ENCODE measurements at places on chromosomes 5 and 9. TPM values are rescaled to one million over a fixed set of nuclear protein-coding genes. Genes with fewer than 3 reads are reported as not detected.

Gene SLC6A3
- polyA plus RNA-seq = 3.0 TPM

DNA sequence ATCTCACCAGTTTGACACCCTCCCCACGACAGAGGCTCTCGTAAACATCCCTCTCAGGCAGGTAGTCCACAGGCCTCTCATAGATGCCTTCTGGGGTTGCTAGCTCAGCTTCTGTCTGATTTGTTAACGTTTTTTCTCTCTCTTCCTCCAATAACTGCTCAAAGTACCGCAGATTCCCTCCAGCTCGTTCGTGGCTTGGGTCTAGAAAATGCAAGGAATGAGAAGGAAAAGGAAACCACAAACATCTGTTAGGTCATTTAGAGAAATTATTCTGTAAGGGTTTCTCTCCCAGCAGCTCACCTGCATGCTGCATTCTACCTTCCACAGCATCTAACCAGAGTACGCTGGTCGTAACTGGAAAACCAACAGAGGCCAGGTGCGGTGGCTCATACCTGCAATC, 18.5 kb downstream of the P4HA2 start:
- no peak for DNase-seq

DNA sequence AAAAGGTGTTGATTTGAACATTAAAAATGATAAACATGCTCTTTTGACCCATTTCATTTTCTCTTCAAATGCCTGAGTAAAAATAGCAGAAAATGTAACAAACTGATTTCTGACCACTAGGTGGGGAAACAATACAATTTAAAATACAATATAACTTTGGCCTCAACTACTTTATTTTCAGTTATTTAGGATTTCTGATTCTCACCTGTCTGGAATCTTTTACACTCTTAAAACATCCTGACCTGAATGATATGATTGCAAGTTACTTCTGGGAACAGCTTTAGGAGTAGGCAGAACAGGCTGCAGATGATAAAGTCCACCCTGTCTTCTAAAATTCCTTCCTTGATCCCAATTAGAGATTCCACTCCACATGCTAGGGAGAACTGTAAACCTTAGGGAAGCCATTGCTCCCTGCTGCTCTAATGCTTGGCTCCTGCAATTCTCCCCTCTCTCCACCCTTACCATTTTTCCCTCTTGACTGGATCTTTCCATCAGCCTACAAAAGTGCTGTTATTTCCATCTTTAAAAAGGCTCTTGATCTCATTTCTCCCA, 70.3 kb downstream of the FYB1 start:
- DNase-seq = no peak

DNA sequence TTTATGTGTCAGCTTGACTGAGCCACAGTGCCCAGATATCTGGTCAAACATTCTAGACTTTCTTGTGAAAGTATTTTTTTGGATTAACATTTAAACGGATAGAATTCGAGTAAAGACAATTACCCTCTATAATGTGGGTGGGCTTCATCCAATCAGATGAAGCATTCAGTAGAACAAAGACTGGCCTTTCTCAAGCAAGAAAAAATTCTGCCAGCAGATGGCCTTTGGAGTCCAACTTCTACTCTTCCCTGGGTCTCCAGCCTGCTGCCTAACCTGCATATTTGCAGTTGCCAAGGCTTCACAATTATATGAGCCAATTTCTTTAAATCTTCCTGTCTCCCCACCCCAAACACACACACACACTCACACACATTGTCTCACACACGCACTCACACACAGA, 86.4 kb downstream of the MED10 start:
- DNase-seq = no peak

Gene QSOX2
- polyA plus RNA-seq = 12.1 TPM

DNA sequence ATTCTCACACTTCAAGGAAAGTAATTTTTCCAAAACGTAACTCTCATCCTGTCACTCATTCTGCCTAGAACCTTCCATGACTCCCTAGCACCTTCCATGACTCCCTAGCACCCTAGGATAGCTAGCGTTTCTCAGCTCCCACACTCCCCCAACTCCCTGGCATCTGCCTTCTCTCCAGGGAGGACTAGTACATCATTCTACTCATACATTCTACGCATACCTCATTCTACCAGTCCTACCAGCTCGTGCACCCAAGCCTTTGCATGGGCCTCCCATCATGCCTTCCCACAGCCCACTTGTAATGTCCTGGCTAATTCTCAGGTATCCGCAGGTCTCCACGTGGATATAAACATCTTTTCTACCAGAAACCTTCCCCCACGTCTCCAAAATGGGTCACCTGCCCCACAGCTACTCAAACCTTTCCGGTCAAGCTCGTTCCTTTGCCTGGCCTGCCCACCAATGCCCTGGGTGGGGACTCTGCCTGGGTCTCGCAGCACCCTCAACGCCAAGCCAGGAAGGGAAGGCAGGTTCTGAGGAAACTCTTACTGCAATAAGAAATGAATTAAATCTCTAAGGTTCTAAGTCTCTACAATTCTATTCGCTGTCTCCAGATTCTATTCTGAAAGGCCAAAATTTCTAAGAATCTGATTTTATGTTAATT, 930 bp downstream of the ANKS6 start:
- DNase-seq = no peak

DNA sequence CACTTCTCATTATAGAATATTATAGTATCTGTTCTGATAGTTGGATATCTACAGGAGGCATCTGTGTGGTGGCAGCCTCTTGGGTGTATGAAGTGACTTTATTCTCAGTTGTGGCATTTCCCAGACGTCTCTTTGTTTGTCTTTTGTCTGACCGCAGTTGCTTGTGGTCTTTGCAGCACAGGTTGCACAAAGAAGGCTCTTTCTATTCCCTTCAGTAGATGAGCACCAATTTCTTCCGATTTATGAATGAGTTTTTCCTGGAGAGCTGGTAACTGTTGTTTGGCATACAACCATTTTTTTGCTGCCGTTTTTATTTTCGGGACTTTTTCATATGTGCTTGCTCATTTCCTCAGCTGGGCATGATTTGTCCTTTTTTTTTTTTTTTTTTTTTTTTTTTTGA, 56.4 kb upstream of the MYO10 start:
- no peak for DNase-seq

Gene IFNK
- polyA plus RNA-seq = not detected

- no peak for DNase-seq
Measured at GRCh38 chr5:163759000-163759704, 253.7 kb downstream of the MAT2B start.

DNA sequence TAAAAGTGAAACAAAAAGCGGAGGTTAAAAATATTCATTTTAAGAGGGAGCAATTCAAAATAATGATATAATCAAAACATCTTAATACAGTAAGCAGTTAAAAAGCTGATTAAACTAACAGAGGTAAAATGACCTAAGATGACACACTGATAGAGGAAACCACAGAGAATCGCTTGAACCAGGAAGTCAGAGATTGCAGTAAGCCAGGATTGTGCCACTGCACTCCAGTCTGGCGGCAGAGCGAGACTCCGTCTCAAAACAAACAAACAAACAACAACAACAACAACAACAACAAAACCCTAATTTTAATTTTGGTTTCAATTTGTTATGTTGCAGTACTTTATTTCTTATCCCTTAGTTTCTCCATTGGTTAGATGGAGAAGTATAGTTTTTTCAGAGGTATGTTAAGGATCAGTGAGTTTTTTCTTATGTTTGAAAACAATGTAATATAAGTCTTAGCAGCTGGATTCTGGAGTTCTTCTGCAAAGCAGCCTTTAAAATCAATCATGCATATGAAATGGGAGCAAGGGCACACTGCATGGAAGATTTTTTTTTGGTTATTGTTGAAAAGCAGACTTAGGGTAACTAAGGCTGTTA, 58.5 kb downstream of the MLANA start:
- no peak for DNase-seq

Gene CDC20B
- 16.7 TPM for polyA plus RNA-seq

Gene AHRR
- polyA plus RNA-seq = 2.5 TPM

Gene GFRA3
- polyA plus RNA-seq = 5.5 TPM

DNA sequence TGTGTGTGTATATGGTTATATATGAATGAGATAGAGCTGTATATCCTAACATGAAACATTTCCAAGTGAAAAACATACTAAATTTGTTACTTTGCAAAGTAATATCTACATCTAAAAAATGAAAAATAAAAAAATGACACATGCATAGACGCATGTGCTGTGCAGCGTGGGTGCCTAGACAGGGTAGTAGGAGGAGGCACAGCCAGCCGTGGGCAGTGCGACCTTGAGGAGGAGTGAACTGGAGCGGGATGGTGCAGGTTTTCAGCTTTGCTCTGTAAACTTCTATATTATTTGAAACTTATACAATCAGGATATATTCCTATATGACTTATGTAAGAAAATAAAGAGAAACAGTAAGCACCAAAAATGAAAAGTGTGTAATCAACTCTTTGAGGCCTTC, 15.0 kb upstream of the GLRX start:
- no peak for DNase-seq

DNA sequence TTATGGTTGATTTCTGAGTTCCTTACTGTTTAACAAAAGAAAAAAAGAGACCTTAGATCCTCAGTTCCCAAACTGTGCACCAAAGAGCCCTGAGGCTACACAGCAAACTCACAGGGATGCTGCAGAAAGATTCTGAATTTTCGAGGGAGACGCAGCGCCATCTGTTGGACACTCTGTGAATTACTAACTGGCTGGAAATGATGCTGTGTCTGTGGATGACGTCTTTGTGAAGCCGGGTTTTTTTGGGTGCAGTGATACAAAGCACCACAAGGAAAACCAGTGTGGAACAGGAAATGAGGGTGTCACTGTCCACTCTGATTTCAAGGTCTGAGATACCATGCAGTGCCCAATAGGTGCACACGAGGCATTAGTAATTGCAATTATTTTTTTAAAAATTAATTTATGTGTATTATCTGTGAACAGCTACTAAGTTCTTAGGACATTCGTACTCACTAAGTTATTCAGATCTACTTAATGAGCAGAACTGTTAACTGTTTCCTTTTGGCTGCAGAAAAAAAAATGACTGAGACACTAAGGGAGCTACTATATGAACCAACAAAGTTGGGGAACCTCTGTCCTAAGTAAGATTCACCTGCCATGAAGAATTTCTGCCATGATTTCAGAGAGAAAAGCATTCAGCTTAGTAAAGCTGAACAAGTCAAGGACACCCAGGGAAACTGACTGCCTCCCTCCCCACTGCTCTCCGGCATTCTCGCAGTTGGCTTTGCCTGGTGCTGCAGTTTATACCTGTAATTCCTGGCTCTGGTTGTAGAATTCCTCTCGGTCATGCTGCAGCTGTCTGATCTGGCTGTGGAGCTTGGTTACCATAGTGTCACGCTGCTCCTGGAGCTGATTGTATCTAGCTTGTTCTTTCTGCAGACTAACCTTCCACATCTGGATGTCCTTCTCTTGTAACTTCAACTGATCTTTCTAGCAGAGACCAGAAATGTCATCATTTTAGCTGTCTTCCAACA, 23.4 kb downstream of the SPACA9 start:
- peak; percentile 74 for DNase-seq

Gene NKD2
- polyA plus RNA-seq = 6.4 TPM

Gene TSLP
- 0.88 TPM for polyA plus RNA-seq

- no peak for DNase-seq
Measured at GRCh38 chr9:116208417-116209232, 55.0 kb downstream of the PAPPA start.

Gene KIF4B
- polyA plus RNA-seq = 0.13 TPM

- DNase-seq = no peak
Measured at GRCh38 chr5:115577329-115577728, 24.9 kb downstream of the TICAM2 start.

Gene MARCHF3
- 4.7 TPM for polyA plus RNA-seq

Gene C9orf50
- 0.53 TPM for polyA plus RNA-seq

DNA sequence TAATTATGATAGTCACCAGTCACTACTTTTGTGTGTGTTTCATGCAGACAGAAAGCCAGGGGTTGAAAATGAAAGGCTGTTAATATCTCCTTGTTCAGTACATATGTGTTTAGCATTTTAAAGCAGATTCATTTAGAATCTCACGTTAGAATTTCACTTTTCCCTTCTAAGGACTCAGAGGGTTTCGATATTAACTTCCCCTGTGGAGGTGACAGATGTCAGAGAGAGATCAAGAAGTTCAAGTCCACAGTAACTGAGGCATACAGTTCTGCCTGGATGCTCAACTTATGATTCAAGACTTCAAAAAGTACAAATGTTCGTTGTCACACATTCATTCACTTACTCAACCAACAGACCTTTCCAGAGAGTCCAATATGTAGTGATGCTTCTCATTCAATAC, 251.1 kb downstream of the EBF1 start:
- no peak for DNase-seq

DNA sequence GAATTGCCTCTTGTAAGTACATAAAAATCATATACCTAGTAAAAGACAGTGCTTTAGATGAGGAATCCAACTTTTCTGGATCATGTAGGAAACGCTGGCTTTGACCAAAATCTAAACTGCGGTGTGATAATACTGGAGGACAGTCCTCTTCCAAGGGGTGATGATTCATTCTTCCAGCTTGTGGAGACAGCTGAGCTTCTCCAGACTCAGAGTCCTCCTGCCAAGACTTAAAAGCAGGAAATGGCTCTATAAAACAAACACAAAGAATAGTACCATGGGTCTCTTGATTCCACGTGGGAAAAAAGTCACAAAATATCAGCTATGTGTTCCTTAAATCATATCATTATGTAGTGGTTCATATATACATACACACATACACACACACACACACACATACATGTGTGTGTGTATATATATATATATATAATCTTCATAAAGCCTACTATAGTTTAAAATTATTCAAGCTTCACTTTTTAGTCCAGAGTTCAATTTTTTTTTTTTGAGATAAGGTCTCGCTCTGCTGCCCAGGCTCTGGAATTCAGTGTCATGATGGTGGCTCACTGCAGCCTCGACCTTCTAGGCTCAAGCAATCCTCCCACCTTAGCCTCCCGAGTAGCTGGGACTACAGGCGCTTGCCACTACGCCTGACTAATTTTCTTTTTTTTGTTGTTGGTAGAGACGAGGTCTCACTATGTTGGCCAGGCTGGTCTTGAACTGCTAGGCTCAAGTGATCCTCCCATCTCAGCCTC, 65.0 kb downstream of the PKD2L2 start:
- peak; percentile 12 for DNase-seq

DNA sequence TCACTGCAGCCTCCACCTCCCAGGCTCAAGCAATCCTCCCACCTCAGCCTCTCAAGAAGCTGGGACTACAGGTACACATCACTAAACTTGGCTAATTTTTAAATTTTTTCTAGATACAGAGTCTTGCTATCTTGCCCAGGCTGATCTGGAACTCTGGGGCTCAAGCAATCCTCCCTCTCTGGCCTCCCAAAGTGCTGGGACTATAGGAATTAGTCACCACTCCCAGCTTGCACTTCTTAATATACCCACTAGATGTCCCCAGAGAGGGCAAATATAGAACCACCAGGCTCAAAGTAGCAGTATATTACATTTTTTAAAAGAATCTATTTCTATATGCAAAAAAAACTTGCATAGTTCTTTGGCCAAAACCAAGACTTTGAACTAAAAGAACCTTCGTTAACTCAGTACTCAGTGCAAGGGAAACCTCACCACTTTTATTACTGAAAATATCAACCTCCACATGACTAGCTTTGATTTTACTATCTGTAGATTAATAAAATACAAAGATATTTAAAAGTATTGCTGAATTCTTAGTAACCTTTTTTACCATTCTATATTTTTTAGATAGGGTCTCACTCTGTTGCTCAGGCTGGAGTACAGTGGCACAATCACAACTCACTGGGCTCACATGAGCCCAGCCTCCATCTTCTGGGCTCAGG, 25.8 kb upstream of the HSD17B3 start:
- DNase-seq = peak; percentile 40

Gene PPP1R26
- polyA plus RNA-seq = 26.3 TPM

- no peak for DNase-seq
Measured at GRCh38 chr9:136140966-136141365, 22.3 kb upstream of the TMEM250 start.

GRCh38 chr5:91910655-91911054, 527.5 kb upstream of the ARRDC3 start:
- no peak for DNase-seq

GRCh38 chr9:93059011-93059714, 662 bp downstream of the SUSD3 start:
- DNase-seq = no peak
